ENCODE measurements at places on chromosomes 2 and 18. TPM values are rescaled to one million over a fixed set of nuclear protein-coding genes. Genes with fewer than 3 reads are reported as not detected.

DNA sequence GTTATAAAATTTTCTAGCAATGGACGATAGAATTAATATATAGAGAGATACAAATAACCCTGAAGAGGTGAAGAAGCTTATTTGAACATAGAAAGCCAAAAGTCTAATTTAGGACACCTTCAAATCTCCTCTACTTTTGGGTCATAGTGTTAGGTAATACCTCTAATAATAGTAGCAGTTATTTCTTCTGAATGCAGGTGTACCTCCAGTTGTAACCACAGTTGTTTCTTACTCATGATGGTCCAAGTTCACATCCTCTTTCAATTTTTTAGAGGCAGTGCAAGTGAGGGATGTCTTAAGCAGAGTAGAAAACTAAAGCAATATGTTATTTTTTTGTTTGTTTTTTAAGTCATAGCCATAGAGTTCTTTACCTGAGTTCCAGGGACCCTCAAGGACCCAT is 429.5 kb downstream of the CCDC85A start:
- H3K27me3 ChIP-seq: no peaks in the 10 kb centered on the region
- DNase-seq: no peak
- H3K4me1 ChIP-seq: no peaks in the 10 kb centered on the region
- H3K36me3 ChIP-seq: no peaks in the 10 kb centered on the region
- no peak overlapping the region for H3K4me3 ChIP-seq
- H3K27ac ChIP-seq: no peak overlapping the region

DNA sequence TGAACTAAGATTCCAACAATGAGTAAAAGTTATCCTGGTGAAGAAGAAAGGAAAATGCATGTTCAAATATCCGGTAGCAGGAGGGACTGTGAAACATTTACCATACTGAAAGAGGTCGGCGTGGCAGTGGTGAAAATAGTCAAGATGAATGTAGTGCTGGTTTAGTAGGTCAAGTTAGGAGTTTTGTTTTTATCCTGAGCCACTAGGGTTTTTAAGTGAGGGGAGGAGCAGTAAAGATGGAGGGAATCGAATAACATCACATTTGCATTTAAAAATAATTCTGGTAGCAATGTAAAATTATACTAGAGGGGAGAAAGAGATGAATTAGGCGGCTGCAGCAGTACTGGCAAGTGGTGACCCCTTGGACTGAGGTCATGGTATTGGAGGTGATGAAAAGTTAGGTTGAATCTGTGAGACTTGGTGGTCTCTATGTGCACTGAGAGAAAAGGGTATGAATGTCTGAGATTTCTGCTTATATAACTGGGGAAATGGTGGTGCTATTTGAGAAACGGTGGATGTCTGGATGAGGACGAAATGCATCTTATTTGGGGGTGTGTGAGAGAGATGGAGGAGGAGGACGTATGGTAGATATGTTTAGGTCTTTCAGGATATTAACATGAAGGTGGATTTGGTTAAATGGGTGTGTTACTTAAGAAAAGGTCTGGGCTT is 5.9 kb downstream of the VAPA start:
- peaks cover 99% of the 10 kb centered on the region for H3K4me1 ChIP-seq
- no peaks in the 10 kb centered on the region for H3K36me3 ChIP-seq
- no peak for DNase-seq

DNA sequence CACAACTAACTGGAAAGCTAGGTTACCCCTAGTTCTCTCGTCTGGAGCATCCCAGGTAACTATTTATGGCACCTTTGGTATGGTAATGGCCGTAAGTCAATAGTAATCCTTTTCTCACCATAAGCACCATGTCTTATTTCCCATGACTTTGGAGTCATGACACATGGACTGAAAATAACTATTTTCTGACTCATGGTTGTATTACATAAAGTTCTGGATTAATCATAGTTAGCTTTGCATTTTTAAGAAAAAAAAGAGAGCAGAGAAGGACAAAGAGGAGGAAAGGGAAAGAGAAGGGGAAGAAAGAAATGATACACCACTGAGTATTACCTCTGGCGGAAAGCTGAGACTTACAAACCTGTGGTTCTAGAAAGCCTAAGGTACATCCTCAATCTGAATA is 99.3 kb downstream of the BIN1 start:
- no peaks in the 10 kb centered on the region for H3K36me3 ChIP-seq
- no peak for DNase-seq
- peaks cover 25% of the 10 kb centered on the region for H3K27me3 ChIP-seq
- no peak overlapping the region for H3K27ac ChIP-seq
- H3K4me1 ChIP-seq: no peaks in the 10 kb centered on the region
- H3K4me3 ChIP-seq: no peak overlapping the region

The DUSP11 gene
- total RNA-seq: 10.6 TPM

DNA sequence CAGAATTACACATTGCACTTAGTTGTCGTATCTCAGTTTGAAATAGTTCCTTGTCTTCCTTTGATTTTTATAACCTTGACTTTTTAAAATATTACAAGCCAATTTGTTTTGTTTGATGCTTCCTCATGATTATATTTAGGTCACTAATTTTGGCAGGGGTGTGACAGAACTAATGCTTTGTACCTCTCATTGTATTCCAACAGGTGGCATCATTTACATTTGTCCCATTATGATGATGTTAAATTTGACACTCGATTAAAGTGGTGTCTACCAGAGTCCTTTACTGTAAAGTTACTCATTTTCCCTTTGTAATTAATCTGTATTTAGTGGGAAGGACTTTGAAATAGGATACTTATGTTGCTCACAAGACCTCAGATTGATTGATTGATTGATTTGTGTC is 21.5 kb upstream of the MFSD2B start:
- H3K27me3 ChIP-seq: no peaks in the 10 kb centered on the region
- no peak overlapping the region for H3K4me3 ChIP-seq
- H3K27ac ChIP-seq: no peak overlapping the region
- no peaks in the 10 kb centered on the region for H3K4me1 ChIP-seq

DNA sequence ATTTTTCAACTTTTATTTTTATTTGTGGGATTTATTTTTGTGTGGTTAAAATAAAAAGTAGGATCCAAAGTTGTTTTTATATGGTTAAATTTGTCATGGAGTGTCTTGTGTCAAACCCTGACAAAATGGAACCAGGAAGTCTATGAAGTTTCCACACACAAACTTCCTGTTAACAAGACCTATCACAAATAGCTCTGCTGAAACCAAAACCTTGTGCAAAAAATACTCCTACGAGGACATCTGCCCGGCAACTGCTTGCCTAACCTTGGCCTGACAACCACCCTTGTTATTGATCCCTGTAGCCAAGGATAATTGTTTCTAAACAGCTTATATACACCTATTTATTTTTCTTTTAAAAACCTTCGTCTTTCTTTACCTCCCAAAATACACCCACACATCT is 389.6 kb downstream of the TRIB2 start:
- peaks cover 14% of the 10 kb centered on the region for H3K4me1 ChIP-seq
- no peaks in the 10 kb centered on the region for H3K36me3 ChIP-seq
- no peaks in the 10 kb centered on the region for H3K27me3 ChIP-seq
- no peak overlapping the region for H3K4me3 ChIP-seq

The MAP3K19 gene
- not detected for total RNA-seq

GRCh38 chr2:98518101-98518500 is 73.4 kb downstream of the INPP4A start:
- no peak overlapping the region for H3K4me3 ChIP-seq
- no peak overlapping the region for H3K27ac ChIP-seq
- peaks cover 7% of the 10 kb centered on the region for H3K36me3 ChIP-seq
- no peaks in the 10 kb centered on the region for H3K27me3 ChIP-seq
- H3K4me1 ChIP-seq: peaks cover 29% of the 10 kb centered on the region

- no peak for DNase-seq
- H3K27ac ChIP-seq: no peak overlapping the region
- H3K4me1 ChIP-seq: no peaks in the 10 kb centered on the region
- H3K27me3 ChIP-seq: no peaks in the 10 kb centered on the region
Measured at GRCh38 chr2:15316370-15316814, 244.7 kb downstream of the NBAS start.

The ESPNL gene
- total RNA-seq: not detected

DNA sequence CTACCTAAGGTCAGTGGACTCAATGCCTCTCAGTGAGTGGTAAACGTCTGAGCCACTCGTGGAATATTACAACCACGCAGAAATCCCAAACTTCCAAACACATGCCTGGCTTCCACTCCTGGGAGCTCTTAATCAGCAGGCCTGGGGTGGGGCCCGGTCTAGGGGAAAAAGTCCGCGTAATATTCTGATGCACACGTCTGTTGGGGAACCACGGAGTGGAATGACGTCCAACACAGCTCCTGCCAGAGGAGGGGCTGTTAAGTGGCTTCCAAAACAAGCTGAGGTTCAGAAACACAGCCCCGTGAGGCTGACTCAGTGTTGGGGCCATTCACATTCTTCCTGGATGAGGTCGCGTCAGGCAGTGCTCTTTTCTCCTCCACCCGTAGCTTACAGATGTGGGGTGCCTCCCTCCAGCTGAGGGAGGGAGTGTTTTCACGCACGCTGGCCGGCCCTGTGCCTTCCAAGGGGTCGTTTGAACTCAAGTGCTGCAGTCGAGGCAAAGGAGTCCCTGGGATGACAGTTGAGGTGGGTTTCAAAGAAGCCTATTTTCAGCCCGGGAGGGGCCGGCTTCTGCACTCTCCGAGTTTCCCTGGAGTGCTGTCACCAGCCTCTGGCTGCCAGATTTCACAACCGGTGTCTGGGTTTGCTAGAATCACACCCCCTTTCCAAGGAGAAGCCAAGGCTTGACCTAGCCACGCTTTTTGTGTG is 73.1 kb downstream of the ACKR3 start:
- H3K27ac ChIP-seq: peak overlapping the region; percentile 82
- DNase-seq: peak; percentile 86
- no peaks in the 10 kb centered on the region for H3K27me3 ChIP-seq
- H3K4me1 ChIP-seq: peaks cover 22% of the 10 kb centered on the region
- no peak overlapping the region for H3K4me3 ChIP-seq

DNA sequence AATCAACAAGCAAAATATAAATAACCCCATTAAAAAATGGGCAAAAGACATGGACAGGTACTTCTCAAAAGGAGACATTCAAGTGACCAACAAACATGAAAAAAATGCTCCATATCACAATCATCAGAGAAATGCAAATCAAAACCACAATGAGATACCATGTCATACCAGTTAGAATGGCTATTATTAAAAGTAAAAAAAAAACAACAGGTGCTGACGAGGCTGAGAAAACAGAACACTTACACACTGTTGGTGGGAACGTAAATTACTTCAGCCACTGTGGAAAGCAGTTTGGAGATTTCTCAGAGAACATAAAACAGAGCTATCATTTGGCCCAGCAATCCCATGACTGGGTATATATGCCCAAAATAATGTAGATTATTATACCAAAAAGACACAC is 69.1 kb downstream of the CWC22 start:
- peaks cover 5% of the 10 kb centered on the region for H3K36me3 ChIP-seq
- H3K4me1 ChIP-seq: no peaks in the 10 kb centered on the region
- H3K4me3 ChIP-seq: no peak overlapping the region
- H3K27me3 ChIP-seq: no peaks in the 10 kb centered on the region
- no peak overlapping the region for H3K27ac ChIP-seq
- DNase-seq: no peak

DNA sequence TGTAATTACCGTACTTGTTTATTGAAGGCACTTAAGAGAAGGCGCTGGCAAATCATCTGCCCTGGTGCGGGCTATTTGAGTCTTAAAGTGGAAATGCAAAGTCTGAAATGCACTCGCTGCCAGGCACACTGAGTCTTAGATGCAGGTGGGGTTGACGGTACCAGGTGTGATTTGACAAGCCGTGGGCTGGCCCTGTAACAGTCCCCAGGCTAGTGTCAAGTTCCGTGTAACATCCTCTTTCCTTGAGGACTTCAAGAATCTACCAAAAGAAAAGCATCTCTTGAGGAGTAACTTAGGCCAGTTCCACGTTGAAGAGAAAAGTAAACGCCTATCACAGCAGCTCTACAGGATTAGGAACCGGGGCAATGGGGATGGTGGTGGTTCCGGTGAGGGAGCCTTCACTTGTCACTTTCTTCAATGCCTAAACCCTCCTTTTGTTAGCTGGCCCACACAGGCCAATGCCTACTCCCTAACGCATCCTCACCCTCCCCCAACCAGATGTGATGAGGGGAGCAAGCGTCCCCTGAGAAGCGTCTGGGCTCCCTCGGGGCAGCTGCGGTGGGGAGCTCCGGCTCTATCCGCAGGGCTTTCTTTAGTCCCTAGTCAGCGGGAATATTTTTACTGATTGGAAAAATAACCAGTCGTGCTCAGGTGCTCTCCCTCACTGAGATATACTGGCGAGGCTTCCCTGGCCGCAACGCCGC is 1.5 kb upstream of the UGP2 start:
- peak overlapping the region; percentile 85 for H3K4me3 ChIP-seq
- no peaks in the 10 kb centered on the region for H3K36me3 ChIP-seq

DNA sequence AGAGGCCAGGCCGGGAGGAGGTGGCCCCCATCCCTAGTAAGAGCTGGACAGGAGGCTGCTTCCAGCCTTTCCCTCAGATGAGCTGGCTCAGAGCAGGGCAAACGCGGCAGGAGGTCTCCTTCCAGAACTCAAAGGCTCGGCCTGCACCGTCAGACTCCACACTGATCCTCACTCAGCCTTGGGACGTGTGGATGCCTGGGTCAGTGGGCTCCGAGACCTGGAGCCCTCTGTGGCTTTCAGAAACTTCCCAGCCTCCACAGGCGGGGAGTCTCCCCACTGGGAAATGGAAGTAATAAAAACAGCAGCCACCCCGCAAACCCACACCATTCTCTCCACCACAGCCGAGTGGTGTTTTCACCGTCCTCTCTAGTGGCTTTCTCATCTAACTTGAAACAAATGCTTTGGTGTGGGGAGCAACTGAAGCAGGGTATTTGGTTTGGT is 54.3 kb downstream of the INPP5D start:
- H3K27me3 ChIP-seq: peaks cover under 1% of the 10 kb centered on the region
- no peaks in the 10 kb centered on the region for H3K36me3 ChIP-seq
- peaks cover 13% of the 10 kb centered on the region for H3K4me1 ChIP-seq
- no peak overlapping the region for H3K4me3 ChIP-seq
- H3K27ac ChIP-seq: no peak overlapping the region
- no peak for DNase-seq

The SEMA4F gene
- total RNA-seq: 2.9 TPM

DNA sequence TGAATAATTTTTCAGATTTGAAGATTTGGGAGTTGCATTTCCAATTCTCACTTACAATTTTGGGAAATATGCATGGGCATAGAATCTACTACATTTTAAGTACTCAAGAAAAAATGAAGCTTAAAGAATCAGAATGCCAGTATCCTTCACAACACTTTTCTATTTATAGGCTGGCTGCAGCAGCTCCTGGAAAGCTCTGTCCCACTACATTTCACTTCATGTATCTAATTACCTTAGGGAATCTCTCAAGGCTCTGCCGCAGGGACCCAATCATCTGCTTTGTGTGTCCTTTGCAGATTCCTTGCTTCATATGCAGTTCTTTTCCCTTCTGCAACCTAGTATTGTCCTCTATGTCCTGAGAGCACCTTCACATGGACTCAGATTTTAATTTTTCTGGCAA is 102.9 kb downstream of the NUP35 start:
- H3K27ac ChIP-seq: no peak overlapping the region
- DNase-seq: no peak
- H3K36me3 ChIP-seq: no peaks in the 10 kb centered on the region
- no peaks in the 10 kb centered on the region for H3K27me3 ChIP-seq
- no peak overlapping the region for H3K4me3 ChIP-seq

The ANKRD23 gene
- total RNA-seq: 14.4 TPM

GRCh38 chr2:101364878-101365277 is 22.4 kb downstream of the CREG2 start:
- H3K27me3 ChIP-seq: no peaks in the 10 kb centered on the region
- H3K36me3 ChIP-seq: no peaks in the 10 kb centered on the region
- DNase-seq: no peak
- no peaks in the 10 kb centered on the region for H3K4me1 ChIP-seq

Data from left ventricle myocardium inferior (tissue), 1 donor.